Breast epithelium (tissue), 4 donors: ENCODE measurements at places on chromosomes 2 and 18.

DNA sequence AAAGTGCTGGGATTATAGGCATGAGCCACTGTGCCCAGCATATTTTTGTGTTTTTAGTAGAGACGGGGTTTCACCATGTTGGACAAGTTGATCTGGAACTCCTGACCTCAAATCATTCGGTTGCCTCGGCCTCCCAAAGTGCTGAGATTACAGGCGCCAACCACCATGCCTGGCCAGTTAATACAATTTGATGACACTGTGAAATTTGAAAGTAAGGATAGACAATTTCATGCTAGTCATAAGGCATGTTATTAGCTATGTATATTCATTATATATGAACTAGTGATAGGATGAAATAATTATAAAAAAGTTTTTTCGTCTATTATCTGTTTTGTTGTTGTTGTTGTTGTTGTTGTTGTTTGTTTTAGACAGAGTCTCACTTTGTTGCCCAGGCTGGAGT, 8.6 kb upstream of the RIF1 start:
- DNase-seq = no peak

DNA sequence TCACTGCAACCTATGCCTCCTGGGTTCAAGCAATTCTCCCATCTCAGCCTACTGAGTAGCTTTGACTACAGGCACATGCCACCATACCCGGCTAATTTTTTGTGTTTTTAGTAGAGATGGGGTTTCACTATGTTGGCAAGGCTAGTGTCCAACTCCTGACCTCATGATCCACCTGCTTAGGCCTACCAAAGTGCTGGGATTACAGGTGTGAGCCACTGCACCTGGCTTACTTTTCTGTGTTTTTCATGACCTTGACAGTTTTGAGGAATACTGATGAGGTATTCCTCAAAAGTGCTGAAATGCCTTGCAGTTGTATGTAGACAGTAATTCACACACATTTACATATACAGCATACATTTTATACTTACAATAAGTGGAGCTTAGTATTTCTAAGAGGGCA, 126.1 kb downstream of the PHLPP1 start:
- DNase-seq = no peak

DNA sequence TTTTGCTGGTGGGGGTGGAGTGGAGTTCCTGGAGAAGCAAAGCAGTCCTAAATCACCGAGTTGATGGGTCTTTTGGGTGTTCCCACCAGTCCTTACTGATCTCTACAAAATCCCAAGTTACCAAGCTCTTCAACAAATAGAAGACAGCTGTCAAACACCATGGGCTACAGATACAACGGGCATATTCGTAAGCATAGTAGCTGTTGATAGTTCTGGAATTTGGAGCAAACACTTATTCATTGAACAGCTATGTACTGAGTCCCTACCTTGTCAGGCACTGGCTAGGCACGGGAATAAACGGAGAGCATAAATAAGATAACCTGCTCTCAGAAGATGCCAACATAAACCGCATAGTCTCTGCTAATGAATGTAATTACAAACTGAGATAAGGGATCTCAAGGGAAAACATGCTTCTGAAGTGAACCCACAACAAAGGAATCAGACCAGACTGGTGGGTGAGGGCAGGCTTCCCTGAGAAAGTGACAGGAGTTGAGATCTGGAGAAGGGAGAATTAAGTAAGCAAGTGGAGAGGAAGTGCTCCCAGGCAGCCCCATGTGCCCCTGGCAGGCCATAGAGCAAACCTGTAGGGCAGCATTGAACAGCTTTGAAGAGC, 947 bp upstream of the ANKRD44 start:
- no peak for DNase-seq

DNA sequence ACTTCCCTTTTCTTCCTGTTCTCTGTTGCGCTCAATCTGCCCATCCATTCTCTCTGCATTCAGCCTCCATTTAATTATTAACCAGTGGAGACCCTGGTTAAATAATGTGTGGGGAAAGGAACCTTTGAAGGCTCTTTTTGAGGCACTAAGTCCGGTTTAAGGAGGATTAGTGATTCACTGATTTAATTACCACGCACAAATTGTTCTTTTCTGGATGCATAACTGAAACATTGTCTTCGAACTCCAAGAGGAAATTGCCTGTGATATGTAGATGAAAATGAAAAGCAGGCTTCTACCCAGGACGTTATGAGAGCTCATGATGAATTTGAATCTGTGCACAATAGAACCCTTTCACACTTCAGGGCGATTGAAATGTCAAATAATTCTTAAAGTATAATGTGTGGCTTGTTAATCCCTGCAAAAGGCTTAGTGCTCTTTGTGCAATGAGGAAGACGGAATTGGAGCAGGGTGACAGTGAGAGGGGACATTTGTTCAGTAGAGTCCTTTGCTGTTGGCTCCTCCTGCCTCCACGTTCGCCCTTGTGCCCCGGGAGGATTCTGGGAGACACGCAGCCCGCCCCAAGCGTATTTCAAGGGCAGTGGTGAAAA, 51.1 kb upstream of the ZNF236 start:
- no peak for DNase-seq

GRCh38 chr2:212013626-212014025, 525.0 kb downstream of the ERBB4 start:
- no peak for DNase-seq

DNA sequence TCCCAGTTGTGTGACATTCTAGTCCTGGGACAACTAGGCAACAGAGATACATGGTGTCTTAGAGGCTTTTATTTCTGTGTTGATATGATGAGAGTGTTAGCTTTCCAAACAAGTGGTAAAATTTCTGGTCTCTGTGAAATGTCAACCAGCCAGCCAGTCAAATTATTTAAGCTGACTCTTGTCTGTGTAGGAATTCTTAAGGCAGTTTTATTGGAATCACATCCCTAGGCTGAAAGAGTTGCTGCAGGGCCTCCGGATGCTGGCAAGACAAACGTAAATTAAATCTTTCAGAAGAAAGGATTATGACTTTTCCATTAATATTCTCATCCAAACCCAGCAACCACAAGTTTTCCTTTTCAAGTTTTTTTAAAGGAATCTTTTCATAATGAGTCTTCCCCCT, 44.6 kb downstream of the SERPINB7 start:
- DNase-seq = no peak
